ENCODE measurements at places on chromosomes 12 and 14.

- DNase-seq, result no peak
Measured at GRCh38 chr12:45599196-45599595, 130.3 kb upstream of the ARID2 start.

DNA sequence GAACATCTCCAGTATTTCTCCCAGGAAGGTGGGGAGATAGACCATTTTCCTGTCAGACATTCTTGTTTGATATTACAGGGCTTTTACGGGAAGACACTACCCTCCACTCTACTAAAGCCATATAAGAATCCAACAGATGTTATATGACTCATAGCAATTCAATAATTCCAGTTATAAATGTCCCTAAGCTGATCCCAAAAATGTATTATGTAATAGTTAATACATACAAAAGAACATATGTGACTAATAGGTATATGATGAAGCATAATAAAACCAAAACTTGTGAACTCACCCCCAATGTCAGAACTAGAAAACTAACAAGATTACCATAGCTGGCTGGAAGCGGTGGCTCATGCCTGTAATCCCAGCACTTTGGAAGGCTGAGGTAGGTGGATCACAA is 84.2 kb downstream of the EFCAB11 start:
- no peak for DNase-seq

GRCh38 chr12:124445121-124445718 is 122.2 kb downstream of the NCOR2 start:
- DNase-seq, result no peak

GRCh38 chr14:83058068-83058467 is 1524.4 kb upstream of the SEL1L start:
- no peak for DNase-seq

DNA sequence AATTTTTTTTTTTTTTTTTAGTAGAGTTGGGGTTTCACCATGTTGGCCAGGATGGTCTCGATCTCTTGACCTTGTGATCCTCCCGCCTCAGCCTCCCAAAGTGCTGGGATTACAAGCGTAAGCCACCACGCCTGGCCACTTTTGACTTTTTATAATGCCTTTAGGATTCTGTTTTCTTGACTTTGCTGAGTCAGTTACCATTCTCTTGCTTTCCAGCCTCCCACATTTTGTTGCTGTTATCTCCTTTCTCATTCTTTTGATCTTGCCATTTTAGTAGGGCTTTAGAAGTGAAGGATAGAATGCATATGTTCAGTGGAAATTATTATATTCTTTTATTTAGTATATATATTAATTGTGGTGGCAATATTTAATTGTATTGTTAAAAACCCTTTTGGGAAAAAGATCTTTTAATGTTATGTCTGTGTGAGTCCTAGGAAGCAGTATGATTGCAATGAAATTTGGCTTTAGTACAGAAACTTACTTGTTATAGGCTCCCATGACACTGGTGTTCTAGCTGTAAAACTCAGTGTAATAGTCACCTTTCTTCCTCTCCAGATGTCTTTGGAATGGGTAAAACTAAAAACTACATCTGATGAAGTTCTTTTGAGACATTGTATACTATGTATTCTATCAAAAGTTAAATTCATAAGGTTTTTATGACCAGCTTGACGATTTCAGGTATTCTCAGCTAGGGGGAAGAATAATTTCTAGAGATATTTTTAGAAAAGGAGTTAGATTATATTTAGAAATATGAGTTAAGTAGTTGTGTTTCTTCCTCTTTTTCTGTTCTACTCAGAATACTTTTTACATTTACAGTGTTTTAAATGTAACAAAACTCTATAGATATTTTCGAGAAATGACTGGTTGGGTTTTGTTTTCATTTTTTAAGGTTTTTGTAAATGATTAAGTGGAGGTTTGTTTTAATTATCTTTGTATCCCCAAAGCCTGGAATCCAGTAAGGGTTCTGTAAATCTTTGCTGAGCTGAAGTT is 74.7 kb downstream of the APAF1 start:
- peak; percentile 44 for DNase-seq

GRCh38 chr12:92253301-92253700 is 107.7 kb upstream of the BTG1 start:
- no peak for DNase-seq

GRCh38 chr12:53737093-53737808 is 10.0 kb upstream of the CALCOCO1 start:
- no peak for DNase-seq

GRCh38 chr12:119005085-119005484 is 23.7 kb downstream of the SRRM4 start:
- no peak for DNase-seq

- DNase-seq, result no peak
Measured at GRCh38 chr12:117282490-117282889, 78.9 kb downstream of the NOS1 start.

DNA sequence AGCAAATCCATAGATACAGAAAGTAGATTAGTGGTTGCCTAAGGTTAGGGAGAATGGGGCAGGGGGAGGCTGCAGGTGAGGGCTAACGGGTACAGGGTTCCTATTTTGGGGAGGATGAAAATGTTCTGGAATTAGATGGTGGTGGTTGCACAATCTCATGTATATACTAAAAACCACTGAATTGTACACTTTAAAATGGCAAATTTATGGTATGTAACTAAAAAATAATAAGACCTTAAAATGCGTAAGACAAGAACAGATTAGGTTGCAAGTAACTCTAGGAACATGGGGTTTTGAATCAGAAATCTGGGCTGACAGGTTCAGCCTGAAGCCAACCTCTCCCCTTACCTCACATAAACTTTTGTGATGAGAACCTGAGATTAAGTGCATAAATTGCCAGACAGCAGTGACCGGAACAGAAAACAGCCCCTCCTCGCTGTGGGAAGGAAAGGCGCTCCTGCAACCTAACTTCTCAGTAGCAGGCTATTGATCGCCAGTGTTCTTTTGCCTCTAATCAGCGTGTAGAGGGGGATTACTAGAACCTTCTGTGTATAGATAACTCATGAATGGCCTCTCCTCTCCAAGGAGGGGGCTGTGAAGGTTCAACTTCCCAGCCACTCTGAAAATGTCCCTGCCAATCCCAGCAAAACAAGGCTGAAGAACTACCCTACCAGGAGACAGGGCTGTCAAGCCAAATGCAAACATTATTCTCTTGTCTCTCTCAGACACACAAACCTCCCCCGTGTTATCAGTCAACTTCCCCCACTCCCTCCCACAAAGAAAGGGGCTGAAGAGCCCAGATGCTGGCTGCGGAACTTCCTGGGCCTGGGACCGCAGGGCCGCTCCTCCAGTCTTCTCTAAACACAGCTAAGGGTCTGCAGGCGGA is 1.9 kb downstream of the SSH1 start:
- DNase-seq, result no peak

GRCh38 chr14:93059917-93060545 is 55.7 kb downstream of the ITPK1 start:
- DNase-seq, result no peak

GRCh38 chr14:54606178-54606577 is 39.2 kb downstream of the SAMD4A start:
- no peak for DNase-seq

Measured in MV-4-11 (cell line).